ENCODE measurements at places on chromosomes 16 and 17.

DNA sequence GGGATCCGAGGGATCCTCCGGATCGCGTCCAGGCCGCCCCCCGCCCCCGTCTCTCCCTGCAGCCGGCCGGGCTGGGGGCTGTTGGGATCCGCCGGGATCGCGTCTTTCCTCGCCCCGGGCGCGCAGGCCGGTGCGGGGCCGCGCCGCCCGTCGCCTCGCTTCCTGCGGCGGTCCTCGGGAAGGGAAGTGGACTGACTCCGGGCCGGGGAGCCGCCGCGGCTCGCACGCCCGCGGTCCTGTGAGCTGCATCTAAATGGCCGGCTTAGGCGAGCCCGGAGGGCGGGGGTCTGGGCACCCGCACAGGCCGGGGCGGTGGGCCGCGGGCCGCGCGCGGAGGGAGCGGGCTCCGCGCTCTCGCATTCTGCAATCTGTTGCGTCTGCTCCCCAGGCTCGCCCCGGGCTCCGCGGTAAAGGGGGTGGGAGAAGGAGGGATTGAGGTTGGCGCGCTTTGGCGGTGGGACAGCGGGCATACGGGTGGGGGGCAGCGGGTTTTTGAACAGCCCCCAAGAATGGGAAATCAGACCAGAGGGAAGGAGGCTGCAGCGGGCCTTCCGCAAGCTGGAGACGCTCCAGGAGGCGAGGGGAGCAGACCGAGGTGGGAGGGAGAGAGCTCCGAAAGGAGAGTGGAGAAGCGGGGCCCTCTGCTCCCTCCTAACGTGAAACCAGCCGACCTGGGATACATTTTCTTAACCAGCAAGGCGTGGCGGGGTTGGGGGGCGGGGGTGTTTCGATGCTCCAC is 2.2 kb downstream of the TMEM132E start:
- no peak for DNase-seq

DNA sequence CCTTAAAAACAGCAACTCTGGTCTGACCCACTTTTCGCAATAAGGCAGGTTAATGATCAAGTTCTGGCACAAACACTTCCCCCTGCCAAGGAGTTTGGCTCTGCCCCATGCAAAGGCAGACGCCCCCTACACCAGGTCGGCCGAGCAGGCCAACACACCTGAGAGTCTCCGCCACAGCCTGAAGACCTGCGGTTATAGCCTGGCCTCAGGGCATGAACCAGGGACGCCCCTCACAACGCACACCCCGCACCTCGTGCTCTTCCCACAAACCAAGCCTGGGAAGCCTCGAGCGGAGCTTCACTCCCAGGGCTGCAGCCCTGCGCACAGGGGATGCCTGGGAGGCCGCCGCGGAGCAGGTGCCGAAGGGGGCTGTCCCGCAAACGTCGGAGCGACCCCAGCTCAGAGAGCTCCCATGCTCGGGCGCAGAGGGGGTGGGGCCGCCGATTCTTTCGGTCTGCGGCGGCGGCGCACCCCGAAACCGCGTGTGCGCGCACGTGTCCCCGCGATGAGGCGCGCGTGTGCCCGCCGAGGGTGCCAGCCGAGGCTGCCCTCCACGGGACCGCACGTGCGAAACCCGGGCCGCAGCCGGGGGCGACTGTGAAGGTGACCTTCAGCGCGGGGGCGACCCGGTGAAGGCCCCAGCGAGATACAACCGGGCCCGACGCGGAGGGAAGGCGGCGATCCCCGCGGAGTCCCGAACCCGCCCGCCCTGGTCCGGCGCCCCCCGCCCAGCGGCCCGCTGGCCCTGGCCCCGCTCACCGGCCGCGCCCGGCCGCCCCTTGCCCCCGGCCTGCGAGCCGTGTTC is 559 bp downstream of the CLUH start:
- peak; percentile 19 for DNase-seq

GRCh38 chr17:36929851-36930582 is 7.3 kb upstream of the LHX1 start:
- DNase-seq = no peak

DNA sequence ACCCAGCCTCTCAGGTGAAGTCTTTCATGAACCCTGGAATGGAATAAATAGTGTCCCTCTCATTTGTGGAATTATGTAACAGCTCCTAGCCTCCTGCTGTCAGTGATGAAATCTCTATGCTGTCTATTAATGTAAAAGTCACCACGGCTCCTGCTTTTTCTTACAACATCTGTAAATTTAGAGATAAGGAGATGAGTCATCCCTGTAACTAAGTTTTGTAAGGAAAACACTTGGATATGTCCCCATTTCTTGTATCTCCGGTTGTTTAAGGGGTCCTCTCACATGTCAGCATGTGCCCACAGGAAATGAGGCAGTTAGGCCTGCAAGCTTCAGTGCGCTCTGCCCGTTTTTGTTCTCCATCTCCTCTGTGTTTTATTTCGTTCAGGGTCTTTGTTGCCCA is 2.8 kb upstream of the NAT9 start:
- peak; percentile 56 for DNase-seq

GRCh38 chr16:24135624-24136565 is 120.2 kb upstream of the CACNG3 start:
- DNase-seq = no peak

- DNase-seq = no peak
Measured at GRCh38 chr16:10990378-10990777, 46.0 kb downstream of the CLEC16A start.

- DNase-seq = no peak
Measured at GRCh38 chr17:39167476-39167875, 1.5 kb upstream of the ARL5C start.

Measured in cardiac fibroblast (primary cell).